Naive thymus-derived CD4-positive, alpha-beta T cell (primary cell): ENCODE measurements at places on chromosomes 11 and 22. TPM values are rescaled to one million over a fixed set of nuclear protein-coding genes. Genes with fewer than 3 reads are reported as not detected.

Gene HOATZ
- total RNA-seq = not detected

Gene CEP126
- 2.8 TPM for total RNA-seq

Gene ALDH3B2
- not detected for total RNA-seq

- H3K27ac ChIP-seq = no peak overlapping the region
- H3K4me3 ChIP-seq = no peak overlapping the region
- H3K36me3 ChIP-seq = no peaks in the 10 kb centered on the region
- DNase-seq = no peak
- H3K27me3 ChIP-seq = no peaks in the 10 kb centered on the region
Observed at GRCh38 chr11:45606514-45607281, 58.7 kb downstream of the CHST1 start.

DNA sequence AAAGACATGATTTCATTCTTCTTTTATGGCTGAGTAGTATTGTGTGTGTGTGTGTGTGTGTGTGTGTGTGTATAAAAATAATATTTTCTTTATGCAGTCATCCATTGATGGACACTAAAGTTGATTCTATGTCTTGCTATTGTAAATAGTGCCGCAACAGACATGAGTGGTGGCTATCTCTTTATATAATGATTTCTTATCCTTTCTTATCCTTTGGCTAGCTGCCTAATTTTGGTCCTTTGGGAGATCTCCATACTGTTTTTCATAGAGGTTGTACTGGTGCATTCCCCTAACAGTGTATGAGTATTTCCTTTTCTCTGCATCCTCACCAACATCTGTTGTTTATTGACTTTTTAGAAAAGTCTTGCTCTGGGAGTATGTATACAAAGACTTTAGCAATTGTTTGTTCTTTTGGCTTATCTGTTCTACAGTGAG is 107.0 kb downstream of the STIM1 start:
- no peak overlapping the region for H3K27ac ChIP-seq
- no peak overlapping the region for H3K4me3 ChIP-seq
- H3K4me1 ChIP-seq = peaks cover 22% of the 10 kb centered on the region
- DNase-seq = no peak
- no peaks in the 10 kb centered on the region for H3K36me3 ChIP-seq

GRCh38 chr22:24165673-24166072 is 15.6 kb upstream of the SUSD2 start:
- no peaks in the 10 kb centered on the region for H3K27me3 ChIP-seq
- H3K4me1 ChIP-seq = no peaks in the 10 kb centered on the region

- no peaks in the 10 kb centered on the region for H3K4me1 ChIP-seq
- DNase-seq = no peak
- no peaks in the 10 kb centered on the region for H3K27me3 ChIP-seq
- no peaks in the 10 kb centered on the region for H3K36me3 ChIP-seq
- H3K4me3 ChIP-seq = no peak overlapping the region
Observed at GRCh38 chr11:11789735-11790369, 51.9 kb upstream of the USP47 start.
